Inflammatory macrophage treated with lipopolysaccharide for 1 hour (primary cell): ENCODE measurements at places on chromosomes 12 and 14.

GRCh38 chr12:29768372-29768771 is 15.4 kb downstream of the TMTC1 start:
- DNase-seq, result no peak

DNA sequence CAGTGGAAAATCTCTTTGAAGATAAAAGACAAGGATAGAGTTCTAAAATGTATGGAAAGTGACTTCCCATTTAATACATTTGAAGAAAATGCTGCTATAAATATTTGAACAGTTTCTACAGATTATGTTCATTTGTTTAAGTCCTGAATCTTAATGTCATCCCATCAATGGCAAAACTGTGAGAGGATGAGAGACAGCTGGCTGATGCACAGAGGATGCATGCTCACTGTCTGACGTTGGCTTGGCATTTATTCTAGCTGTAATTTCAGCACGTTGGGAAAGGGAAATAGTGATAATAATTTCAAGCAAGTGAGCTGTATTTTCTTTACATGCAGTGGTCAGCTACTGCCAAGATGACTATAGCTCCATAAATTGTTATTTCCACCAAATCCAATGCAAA is 40.5 kb downstream of the PPFIA2 start:
- DNase-seq, result no peak

- no peak for DNase-seq
Measured at GRCh38 chr12:112939761-112940381, 1.6 kb downstream of the OAS3 start.

GRCh38 chr14:74949191-74949601 is 6.2 kb downstream of the PGF start:
- no peak for DNase-seq

GRCh38 chr12:1632702-1633101 is 3.7 kb downstream of the WNT5B start:
- no peak for DNase-seq

GRCh38 chr14:45048385-45048784 is 35.5 kb upstream of the PRPF39 start:
- no peak for DNase-seq

DNA sequence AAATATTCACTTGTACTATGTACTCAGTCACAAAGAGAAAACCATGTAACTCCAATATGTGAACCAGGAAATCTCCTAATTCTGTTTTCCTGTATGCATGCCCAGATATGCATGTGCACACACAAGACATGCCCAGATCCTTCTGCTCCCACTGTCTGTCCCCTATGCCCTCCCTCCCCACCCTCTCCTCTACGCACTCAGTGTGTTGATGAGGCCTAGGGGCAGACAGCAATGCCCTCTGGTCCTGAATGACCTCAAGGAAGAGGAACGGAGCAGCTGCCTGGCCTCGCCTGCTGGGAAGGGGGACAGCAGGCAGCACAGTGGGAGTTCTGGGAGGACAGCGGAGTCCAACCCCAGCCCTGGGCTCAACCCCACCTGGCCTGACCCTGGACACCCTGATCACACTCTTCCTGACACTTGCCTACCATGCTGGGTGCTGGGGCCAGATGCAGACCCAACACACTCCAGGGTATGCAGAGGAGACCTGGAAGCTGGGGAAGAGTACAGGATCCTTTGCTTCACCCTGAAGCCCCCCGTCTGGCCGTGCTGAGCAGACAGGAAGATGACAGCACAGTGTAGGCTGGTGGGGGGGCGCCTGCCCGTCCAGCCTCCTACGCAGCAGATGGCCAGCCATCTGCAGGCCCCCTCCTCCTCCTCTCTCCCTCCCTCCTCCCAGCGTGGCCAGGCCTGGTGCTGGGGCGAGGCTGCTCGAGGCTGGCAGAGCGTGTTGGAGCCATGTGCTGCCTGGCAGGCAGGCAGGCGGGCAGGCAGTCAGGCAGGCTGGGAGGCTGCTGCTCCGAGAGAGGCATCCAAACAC is 106.6 kb upstream of the NCOR2 start:
- no peak for DNase-seq

DNA sequence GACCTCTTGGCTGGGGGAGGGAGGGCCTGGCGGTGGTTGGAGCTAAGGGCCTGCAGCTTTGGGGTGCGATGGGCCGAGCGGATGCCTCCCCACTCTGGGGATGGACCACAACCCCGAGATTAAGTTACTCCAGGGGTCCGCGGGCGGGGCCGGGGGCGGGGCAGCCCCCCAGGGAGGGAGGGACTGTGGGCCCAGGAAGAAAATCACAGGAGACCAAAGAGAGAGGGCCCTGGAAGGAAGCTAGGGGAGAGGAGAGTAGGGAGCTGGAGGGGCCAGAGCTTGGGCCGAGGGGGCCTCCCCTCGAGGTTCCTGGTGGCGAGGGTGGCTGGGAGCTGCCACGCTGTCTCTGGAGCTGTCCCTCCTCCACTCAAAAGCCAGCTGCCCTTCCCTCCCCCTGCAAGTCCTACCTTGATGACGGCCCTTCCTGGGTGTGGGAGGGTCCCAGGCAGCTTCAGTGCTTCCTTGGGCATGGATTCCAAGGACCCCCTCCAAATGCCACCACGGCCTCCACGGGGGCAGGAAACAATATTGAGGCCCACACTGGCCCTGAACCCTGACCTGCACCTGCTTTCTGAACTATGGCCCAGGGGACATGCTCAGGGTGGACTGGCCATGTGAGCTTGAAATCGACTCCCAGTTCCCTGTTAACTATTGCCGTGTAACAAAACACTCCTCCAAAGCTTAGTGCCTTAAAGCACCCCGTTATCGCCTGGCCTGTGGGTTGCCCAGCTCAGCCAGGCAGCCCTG is 610 bp upstream of the NUDT14 start:
- DNase-seq, result no peak
